ENCODE measurements at places on chromosomes 2 and 18.

DNA sequence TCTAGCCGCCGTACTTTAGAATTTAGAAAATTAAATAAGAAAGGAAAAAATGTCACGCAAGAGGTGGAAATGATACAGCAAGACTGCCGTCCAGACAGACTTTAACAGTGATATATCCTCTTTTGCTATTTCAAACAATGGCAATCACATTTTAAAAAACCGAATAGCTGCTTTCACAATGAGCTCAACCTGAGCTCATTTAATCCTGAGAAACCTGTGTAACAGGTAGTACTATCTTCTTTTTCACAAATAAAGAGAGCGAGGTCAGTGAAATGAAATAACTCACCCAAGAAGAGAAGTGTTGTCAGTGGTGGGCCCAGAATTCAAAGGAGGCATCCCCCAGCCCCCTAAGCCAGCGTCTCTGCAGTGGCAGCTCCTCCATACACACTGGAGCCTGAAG, 60.7 kb upstream of the DAPL1 start:
- no peak for DNase-seq

- no peak for DNase-seq
These were observed 176.1 kb upstream of the HS6ST1 start for GRCh38 chr2:128494640-128495321.

GRCh38 chr2:155494744-155495143, 796.2 kb downstream of the KCNJ3 start:
- DNase-seq = no peak

DNA sequence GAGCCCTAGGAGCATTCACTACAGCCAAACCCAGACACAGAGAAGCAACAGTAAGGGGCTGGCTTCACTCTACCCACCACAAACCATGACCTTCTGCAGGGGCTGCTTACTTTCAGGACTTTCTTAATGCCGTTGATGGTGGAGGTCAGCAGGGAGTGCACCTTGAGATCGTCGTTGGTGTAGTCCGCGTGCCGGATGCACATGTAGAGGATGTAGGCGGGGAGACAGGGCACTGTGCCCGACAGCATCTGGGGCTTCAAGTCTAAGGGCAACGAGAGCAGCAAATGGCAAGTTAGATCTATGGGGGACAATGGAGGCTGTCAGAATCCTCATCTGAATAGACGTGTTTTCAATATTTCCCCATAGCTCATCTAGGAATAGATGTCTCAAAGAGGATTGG, 29.8 kb upstream of the ACAA2 start:
- DNase-seq = no peak

GRCh38 chr18:47420130-47420529, 168.7 kb upstream of the SKOR2 start:
- DNase-seq = no peak

GRCh38 chr2:67234440-67234839, 162.7 kb upstream of the ETAA1 start:
- no peak for DNase-seq

DNA sequence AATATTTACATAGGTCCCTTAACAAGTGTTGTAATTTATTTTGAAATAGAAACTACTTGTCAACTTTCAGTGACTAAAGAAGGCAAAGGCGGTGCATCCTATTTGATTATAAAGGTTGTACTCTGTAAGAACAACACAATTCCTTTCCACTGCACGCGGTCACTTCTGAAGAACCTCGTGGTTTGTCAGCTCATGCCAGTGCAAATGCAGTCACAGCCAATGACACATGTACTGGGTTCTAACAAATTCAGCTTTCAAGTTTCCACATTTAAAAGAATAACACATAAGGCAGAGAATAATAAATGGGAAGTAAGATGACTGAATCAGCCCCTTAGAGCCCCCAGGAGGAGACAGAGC, 39.7 kb downstream of the CYB5A start:
- DNase-seq = no peak

DNA sequence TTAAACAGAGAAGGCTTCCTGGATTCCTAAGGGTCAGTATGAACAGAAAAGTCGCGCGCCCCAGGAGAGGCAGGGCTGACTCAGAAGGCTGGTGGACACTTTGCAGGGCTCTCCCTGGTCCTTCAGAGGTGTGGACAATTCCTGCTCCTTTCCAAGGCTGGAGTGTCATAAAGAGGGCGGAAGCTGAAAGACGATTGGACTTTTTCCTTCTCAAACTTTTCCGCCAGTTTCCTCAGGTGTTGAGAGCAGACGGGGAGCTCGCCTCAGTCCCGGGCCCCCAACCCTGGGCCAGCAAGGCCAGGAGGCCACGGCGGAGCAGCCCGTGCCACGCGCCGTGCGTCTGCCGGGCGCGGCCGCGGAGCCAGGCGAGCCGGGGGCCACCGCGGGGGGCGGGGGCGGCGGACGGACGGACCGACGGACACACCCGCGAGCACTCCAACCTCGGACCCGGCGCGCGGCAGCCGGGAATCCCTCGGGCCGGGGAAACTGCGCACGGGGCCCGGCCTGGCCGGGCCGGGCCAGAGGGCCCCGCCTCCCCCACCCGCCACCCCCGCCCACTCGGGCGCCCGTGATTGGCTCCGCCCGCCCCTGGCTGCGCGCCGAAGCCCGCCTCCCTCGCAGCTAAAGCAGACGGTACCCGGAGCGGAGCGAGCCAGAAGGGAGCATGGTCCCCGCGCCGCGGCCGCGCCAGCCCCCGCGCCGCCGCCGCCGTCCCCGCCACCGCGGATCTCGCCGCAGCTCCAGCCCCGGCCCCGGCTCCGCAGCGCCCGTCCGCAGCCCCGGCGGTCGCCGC, at the start of gene KLHL29:
TSS of gene KLHL29 (plus strand) at position 629 of the 793 bp plus-strand sequence. CDS start 177,018 bp downstream, outside the sequence.
- DNase-seq = peak; percentile 58

DNA sequence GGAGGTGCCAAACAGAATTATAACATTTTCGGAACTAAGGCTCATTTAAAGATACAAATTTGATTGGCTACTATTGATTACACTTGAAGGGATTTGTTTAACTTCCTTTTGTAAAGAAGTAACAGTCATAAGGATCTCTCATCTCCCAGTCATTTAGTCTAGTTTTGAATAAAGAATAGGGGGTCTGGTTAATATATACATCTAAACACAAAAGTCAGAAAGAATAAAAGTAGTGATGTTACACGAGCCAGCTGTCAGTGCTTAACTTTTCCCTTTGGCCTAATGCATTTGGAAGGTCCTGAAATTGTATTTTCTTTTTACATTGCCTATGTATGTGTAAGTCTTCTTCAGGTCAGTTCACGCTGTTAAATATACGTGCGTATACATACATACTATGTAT, 8.1 kb downstream of the SEPTIN2 start:
- no peak for DNase-seq

GRCh38 chr2:241034490-241035141, 36.2 kb downstream of the SNED1 start:
- DNase-seq = no peak

DNA sequence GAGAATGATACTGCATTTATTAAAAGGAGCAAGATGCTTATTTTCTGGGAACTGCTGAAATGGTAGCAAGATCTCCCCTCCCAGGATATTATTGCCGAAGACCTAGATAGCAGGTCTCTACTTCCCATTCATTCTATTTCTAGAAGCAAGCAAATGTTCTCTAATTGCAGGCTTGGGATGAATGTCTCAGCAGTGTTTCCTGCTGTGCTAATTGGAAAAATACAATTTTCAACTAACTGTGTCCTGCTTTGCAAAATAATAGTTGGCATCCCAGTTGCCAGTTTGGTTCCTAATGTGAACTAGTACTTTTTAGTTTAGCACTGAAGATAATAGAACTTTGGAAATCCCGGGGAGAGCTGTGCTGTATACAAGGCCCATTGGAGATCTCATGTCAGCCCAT, 26.1 kb downstream of the SLC20A1 start:
- DNase-seq = no peak

DNA sequence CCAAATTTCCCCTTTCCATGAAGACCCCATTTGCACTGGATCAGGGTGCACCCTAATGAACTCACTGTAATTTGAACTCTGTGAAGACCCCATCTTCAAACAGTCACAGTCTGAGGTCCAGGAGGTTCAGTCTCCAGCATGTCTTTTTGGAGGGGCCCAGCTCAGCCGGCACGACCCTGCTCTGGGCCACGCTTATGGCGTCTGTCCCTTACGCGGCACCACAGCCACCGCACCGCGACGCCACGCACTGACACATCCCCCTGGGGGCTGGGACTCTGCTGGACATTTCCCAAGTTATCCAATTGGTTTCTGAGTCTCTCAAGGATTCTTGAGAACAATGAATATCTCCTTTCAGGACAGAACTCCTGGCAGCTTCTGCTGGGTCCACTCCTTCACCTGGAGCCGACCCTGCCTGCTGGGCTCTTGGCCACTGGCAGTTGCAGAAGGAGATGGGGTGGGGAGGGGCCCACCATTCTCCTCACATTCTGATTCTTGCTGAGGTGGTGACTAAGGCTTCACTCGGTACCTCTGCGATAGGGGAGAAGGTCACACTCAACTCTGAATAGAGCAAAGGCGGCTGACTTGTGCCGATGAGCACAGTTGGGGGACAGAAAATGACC, 124.0 kb downstream of the RTP5 start:
- no peak for DNase-seq

DNA sequence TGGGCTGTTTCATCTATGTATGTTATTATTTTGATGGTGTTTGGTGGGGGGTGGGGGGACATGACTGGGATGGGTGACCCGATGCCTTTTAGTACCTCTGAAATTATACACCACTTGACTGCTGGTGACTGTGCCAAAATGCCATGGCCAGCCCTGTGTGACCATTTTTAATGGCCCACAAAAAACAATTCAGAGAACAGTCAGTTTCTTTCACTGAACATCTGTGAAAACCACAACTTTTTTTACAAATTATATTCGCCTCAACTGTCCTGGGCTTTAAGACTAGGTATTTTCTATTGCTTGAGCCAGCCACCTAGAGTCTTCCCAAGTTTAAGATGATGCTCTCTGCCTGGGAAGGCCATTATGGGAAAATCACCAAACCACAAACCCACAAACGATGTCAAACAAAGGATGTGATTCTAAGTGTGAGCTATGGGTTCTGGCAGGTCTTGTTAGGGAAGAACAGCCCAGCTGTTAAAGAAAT, 33.9 kb downstream of the FN1 start:
- no peak for DNase-seq

- DNase-seq = no peak
These were observed 309.8 kb upstream of the COL3A1 start for GRCh38 chr2:188664416-188664815.

GRCh38 chr2:134206031-134206430, 47.8 kb upstream of the MGAT5 start:
- no peak for DNase-seq
